ENCODE measurements at places on chromosomes 3 and 15.

DNA sequence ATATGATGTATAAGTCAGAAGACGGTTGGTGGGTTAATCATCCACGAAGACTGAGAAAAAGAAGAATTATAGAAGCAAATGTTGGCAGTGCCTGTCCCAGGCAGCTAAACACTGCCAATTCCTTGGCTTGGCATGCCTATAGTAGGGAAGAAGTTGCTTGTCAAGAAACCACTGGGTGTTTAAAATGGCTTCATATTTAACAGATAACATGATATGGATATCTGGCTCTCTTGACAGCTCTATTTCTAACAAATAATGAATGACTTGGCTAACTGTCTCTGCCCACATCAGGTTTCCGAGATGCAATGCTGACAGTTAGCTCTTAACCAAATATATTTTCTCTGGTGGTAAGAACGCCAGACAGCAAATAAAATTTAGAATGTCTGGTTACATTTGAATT, 341.7 kb upstream of the KCNMB2 start:
- H3K36me3 ChIP-seq, result no peaks in the 10 kb centered on the region
- no peak for DNase-seq
- no peak overlapping the region for H3K27ac ChIP-seq
- H3K4me1 ChIP-seq, result no peaks in the 10 kb centered on the region
- no peaks in the 10 kb centered on the region for H3K27me3 ChIP-seq
- no peak overlapping the region for H3K4me3 ChIP-seq

DNA sequence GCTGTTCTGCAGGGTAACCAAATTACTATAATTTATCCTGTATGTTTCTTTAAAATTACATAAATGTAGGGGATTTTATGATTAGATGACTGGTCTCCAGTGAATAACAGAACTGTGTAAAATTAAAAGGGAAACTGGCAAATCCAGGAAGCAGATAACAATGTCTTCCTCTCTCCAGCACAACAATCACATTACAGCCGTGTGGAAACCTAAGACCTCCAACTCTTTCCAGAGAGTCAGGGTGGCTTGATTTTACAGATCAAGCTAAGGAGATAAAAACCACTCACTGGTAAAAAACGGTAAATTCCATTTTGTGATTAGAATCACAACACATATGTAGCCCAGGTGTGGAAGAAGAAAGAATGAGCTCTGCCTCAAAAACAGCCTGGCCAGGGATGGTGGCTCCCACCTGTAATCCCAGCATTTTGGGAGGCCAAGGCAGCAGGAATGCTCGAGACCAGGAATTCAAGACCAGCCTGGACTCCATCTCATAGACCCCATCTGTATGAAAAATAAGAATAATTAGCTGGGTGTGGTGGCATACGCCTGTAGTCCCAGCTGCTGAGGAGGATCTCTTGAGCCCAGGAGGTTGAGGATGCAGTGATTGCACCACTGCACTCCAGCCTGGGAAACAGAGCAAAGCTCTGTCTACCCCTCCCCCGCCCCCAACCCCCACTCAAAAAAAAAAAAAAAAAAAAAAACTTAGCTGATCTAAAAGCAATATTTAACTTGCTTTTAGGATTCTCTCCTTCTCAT, 29.0 kb downstream of the IL17RD start:
- no peaks in the 10 kb centered on the region for H3K27me3 ChIP-seq
- no peak overlapping the region for H3K4me3 ChIP-seq
- H3K4me1 ChIP-seq, result no peaks in the 10 kb centered on the region
- no peaks in the 10 kb centered on the region for H3K36me3 ChIP-seq

GRCh38 chr3:32359766-32360492, 31.7 kb upstream of the CMTM7 start:
- H3K4me1 ChIP-seq, result no peaks in the 10 kb centered on the region
- H3K36me3 ChIP-seq, result peaks cover 10% of the 10 kb centered on the region
- no peak overlapping the region for H3K27ac ChIP-seq
- no peak overlapping the region for H3K4me3 ChIP-seq

GRCh38 chr3:21377071-21377769, 373.8 kb downstream of the ZNF385D start:
- no peak overlapping the region for H3K27ac ChIP-seq
- H3K36me3 ChIP-seq, result no peaks in the 10 kb centered on the region
- DNase-seq, result no peak
- H3K4me3 ChIP-seq, result no peak overlapping the region
- H3K4me1 ChIP-seq, result no peaks in the 10 kb centered on the region
- H3K27me3 ChIP-seq, result no peaks in the 10 kb centered on the region

- H3K27ac ChIP-seq, result no peak overlapping the region
- no peaks in the 10 kb centered on the region for H3K36me3 ChIP-seq
- no peak overlapping the region for H3K4me3 ChIP-seq
- H3K27me3 ChIP-seq, result peaks cover 73% of the 10 kb centered on the region
- H3K4me1 ChIP-seq, result no peaks in the 10 kb centered on the region
Measured at GRCh38 chr3:140754936-140755335, 77.1 kb downstream of the TRIM42 start.

DNA sequence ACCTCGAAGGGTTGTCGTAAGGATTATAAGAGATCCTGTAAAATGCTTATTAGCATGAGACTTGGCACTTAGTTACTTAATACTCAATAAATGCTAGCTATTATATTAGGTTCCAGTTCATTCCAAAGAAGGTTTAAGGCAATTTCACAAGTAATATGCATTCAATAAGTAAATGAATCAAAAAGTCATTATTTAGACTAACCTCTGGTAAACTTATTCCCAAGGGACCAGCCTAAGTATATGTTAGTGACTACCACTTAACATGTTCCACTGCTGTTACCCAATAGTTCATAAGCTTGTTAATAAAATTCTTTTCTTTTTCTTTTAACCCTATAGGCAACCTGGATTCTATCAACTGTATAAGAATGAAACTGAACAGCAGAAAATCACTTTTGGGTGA, 5.1 kb downstream of the PDCD10 start:
- peaks cover 9% of the 10 kb centered on the region for H3K4me1 ChIP-seq
- no peak overlapping the region for H3K27ac ChIP-seq
- no peak for DNase-seq
- H3K27me3 ChIP-seq, result no peaks in the 10 kb centered on the region
- no peak overlapping the region for H3K4me3 ChIP-seq

DNA sequence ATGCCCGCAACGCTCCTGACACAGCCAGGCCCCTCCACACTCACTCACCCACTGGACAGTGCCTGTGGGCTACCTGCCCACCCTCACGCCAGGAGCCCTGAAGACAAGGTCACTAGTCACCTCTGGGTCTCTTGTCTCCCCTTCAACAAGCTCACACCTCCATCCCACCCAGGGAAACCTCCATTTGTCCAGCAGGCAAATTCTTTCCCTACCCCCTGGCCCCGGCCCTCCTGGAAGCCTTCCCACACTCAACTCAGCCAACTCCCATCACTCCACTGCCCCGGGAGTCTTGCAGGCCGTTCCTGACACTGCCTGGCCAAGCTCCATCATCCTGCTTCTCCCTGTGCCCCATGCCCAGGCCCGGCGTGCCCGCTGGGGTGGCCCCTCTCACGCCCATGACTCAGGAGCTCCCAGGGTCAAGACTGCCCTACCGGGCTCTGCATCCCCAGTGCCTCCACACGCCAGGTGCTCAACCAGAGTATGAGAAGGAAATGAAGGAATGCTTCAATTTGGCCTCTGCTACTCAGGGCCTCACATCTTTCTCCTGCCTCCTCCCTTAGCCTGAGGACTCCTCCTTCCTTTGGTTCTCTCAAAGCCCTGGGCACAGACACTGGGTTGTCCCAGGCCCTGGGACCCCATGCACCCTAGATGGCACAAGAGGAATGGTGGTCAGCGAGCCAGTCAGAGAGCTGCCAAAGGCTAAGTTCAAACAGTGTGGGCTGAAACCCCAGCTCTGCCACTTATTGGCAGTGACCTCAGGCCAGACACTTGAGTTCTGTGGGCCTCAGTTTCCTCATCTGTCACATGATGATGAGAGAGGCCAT, 88.6 kb downstream of the SEC22A start:
- no peaks in the 10 kb centered on the region for H3K4me1 ChIP-seq
- peaks cover 17% of the 10 kb centered on the region for H3K27me3 ChIP-seq
- no peak overlapping the region for H3K4me3 ChIP-seq

DNA sequence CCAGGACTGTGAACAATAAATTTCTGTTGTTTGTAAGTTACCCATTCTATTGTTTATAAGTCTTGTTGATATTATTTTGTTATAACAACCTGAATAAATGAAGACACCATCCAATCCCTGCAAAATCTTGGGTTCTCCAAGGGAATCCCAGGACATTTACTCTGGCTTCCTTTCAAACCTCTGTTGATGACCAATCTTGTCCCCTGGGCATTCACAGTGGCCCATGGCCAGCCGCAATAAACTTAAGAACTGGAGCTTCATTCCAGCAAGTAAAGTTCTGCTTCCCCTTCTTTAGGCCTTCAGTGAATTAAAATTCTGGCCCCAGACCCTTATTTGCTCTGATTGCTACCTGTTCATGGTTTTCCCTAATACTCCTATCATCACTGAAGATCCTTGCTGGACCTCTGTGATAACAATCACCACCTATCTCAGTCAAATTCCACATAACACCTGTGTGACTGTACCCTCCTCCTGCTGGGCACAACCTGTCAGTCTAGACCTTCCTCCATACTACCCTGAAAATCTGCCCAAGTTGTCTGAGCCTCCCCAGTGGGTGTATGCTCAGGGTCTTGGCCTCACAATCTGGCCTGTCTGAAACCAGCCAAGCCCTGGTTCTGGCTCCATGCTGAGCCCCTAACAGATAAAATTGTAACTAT, 153.1 kb downstream of the SEMA6D start:
- H3K4me3 ChIP-seq, result no peak overlapping the region
- no peak overlapping the region for H3K27ac ChIP-seq
- DNase-seq, result no peak
- no peaks in the 10 kb centered on the region for H3K4me1 ChIP-seq
- H3K27me3 ChIP-seq, result no peaks in the 10 kb centered on the region

GRCh38 chr3:97969541-97969940, 2.7 kb downstream of the RIOX2 start:
- peaks cover 6% of the 10 kb centered on the region for H3K4me1 ChIP-seq
- no peak overlapping the region for H3K27ac ChIP-seq
- DNase-seq, result no peak

DNA sequence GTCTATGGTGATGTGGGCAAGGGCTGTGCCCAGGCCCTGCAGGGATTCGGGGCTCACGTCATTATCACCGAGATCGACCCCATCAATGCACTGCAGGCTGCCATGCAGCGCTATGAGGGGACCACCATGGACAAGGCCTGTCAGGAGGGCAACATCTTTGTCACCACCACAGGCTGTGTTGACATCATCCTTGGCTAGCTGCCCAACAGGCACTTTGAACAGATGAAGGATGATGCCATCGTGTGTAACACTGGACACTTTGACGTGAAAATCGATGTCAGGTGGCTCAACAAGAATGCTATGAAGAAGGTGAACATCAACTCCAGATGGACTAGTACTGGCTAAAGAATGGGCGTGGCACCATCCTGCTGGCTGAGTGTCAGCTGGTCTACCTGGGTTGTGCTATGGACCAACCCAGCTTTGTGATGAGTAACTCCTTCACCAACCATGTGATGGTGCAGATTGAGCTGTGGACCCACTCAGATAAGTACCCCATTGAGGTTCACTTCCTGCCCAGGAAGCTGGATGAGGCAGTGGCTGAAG, 6.1 kb upstream of the USP8 start:
- no peaks in the 10 kb centered on the region for H3K27me3 ChIP-seq
- no peaks in the 10 kb centered on the region for H3K36me3 ChIP-seq
- no peak overlapping the region for H3K27ac ChIP-seq
- H3K4me3 ChIP-seq, result no peak overlapping the region
- DNase-seq, result peak; percentile 24
- H3K4me1 ChIP-seq, result peaks cover under 1% of the 10 kb centered on the region

DNA sequence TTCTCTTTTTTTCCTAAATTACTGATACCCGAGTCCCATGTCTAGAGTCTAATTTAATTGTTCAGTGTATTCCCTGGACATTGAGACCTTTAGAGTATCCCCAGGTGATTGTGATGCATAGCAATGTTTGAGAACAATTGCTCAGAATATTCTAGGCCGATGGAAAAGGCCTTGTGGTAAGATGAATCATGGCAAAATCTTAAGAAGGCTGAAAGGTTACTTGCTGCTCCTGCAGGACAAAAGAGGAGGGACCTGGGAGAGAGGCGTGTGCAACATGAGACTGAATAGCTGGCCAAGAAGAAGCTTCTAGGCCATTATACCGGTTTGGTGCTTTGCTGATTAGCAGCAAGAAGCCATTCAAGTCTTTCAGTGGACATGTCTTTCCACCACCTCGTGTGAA, 256.6 kb downstream of the ROBO2 start:
- no peak overlapping the region for H3K27ac ChIP-seq
- no peaks in the 10 kb centered on the region for H3K4me1 ChIP-seq
- no peak for DNase-seq
- no peaks in the 10 kb centered on the region for H3K36me3 ChIP-seq
- H3K4me3 ChIP-seq, result no peak overlapping the region
- H3K27me3 ChIP-seq, result no peaks in the 10 kb centered on the region

DNA sequence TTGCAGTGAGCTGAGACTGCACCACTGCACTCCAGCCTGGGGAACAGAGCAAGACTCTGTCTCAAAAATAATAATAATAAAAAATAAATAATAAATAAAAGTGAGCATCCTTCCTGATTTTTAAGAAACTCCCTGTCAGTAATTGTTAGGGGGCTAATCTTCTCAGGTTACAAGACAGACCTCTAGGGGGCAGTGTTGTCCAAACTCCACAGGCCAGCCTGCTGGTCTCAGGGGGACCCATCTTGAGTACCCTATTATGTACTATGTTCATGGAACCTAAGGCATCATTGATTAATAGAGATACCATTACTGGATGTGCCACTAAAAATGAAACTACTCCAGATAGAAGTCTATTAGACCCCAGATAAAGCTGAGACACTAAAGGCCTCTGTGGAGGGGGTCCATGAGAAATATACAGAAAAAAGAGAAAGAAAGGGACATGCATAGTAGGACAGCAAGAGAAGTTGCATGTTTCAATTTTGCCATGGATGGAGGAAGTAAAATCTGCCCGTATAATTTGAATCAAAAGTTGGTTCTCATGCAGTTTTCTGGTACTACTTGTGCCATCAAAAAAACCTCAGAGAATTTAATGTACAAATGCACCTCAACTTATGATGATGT, 85.5 kb upstream of the CDV3 start:
- H3K4me3 ChIP-seq, result no peak overlapping the region
- H3K4me1 ChIP-seq, result no peaks in the 10 kb centered on the region
- no peaks in the 10 kb centered on the region for H3K27me3 ChIP-seq
- DNase-seq, result no peak

GRCh38 chr3:181292984-181293383, 303.4 kb upstream of the DNAJC19 start:
- no peak overlapping the region for H3K27ac ChIP-seq
- H3K36me3 ChIP-seq, result no peaks in the 10 kb centered on the region
- peaks cover 59% of the 10 kb centered on the region for H3K27me3 ChIP-seq
- no peak overlapping the region for H3K4me3 ChIP-seq
- DNase-seq, result no peak

- H3K4me3 ChIP-seq, result no peak overlapping the region
- no peaks in the 10 kb centered on the region for H3K27me3 ChIP-seq
- H3K4me1 ChIP-seq, result no peaks in the 10 kb centered on the region
- H3K27ac ChIP-seq, result no peak overlapping the region
Measured at GRCh38 chr3:108897883-108898282, 55.8 kb downstream of the GUCA1C start.

- no peak overlapping the region for H3K27ac ChIP-seq
- H3K36me3 ChIP-seq, result no peaks in the 10 kb centered on the region
- H3K4me3 ChIP-seq, result no peak overlapping the region
- H3K4me1 ChIP-seq, result no peaks in the 10 kb centered on the region
Measured at GRCh38 chr3:86930181-86930580, 60.8 kb downstream of the VGLL3 start.
